ENCODE measurements at places on chromosomes 13 and 19. TPM values are rescaled to one million over a fixed set of nuclear protein-coding genes. Genes with fewer than 3 reads are reported as not detected.

- no peaks in the 10 kb centered on the region for H3K27me3 ChIP-seq
- no peak for DNase-seq
- peaks cover 13% of the 10 kb centered on the region for H3K36me3 ChIP-seq
- no peak overlapping the region for H3K4me3 ChIP-seq
- no peaks in the 10 kb centered on the region for H3K4me1 ChIP-seq
- H3K27ac ChIP-seq, result no peak overlapping the region
These were observed 1433.0 kb downstream of the UQCRFS1 start for GRCh38 chr19:27779954-27780353.

- H3K27ac ChIP-seq, result peak overlapping the region; percentile 49
- no peak for DNase-seq
- no peaks in the 10 kb centered on the region for H3K27me3 ChIP-seq
These were observed 117.8 kb downstream of the RAB20 start for GRCh38 chr13:110443622-110444225.

- H3K27ac ChIP-seq, result no peak overlapping the region
- no peaks in the 10 kb centered on the region for H3K4me1 ChIP-seq
- H3K27me3 ChIP-seq, result no peaks in the 10 kb centered on the region
- no peaks in the 10 kb centered on the region for H3K36me3 ChIP-seq
- no peak for DNase-seq
These were observed 24.8 kb upstream of the PLA2G4C start for GRCh38 chr19:48135411-48135810.

GRCh38 chr13:70162141-70162540, 53.9 kb upstream of the KLHL1 start:
- no peak overlapping the region for H3K4me3 ChIP-seq
- no peak for DNase-seq
- no peaks in the 10 kb centered on the region for H3K36me3 ChIP-seq
- H3K27me3 ChIP-seq, result no peaks in the 10 kb centered on the region

DNA sequence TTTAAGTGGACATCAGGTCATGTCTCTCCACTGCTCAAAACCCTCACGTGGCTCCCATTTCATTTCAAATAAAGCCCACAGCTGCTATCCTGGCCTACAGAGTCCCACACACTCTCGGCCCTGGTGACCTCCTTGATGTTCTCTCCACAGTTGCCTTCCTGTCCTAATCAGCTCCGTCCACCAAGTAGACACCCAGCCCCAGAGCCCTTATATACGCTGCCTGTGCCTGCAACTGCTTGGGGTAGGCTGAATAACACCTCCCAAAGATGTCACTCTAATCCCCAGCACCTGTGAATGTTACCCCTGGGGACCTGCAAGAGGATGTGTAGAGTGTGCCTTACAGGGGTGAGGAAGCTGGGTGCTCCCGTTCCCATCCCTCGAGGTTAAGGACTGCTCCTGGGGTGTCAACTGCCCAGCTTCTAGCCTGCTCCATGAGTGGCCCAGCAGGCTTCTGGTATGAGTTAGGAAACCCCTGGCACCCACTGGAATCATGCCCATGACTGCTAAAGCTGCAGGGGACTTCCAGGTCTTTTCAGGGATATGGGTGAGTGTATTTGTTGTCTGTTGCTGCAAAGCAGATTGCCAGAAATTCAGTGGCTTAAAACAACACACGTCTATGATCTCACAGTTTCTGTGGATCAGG, 6.0 kb downstream of the FAM187B start:
- H3K27me3 ChIP-seq, result no peaks in the 10 kb centered on the region
- no peaks in the 10 kb centered on the region for H3K36me3 ChIP-seq

DNA sequence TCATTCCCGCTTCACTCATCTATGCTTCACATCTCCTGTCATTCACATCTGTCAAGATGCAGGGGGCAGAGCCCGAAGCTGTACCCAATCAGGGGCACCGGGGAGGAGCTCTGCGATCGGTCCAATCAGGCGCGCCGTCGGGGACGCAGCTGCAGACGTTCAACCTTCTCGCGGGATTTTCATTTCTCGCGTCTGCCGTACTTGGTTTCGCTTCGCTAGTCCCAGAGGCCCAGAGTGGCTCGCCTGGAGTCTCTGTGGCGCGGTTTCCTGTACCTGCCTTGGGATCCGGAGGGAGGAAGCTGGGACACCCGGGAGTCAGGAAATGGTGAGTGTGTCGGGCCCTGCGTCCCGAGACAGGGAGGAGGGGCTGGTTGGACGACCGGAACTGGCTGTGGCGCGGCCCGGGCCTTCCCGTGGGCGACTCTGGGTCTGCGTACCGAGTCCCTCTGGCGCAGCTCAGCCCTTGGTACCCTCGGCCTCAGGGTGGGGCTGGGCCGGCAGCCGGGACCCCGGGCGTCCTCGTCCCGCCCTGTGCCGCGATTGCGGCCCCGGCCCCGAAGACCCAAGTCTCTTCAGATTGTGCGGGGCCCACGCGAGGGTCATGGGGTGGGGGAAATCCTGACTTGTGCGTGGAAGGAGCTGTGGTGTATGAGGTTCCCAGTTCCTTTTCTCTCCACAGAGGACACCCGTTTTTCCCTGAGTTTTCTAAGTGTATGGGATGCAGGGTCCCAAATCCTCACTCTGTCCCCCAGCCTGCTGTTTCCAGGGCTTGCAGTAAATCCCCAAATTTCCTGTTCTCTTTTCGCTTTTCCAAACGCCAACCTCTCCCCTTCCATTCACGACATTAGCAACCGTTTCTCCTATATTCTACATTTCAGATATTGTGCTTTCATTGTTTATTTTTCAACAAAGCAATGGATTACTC, at the start of gene ZNF136:
Gene ZNF136 (plus strand): TSS at position 215 of the 925 bp plus-strand sequence. CDS start 108 bp downstream, at position 323.
- no peaks in the 10 kb centered on the region for H3K27me3 ChIP-seq
- peak within 1 kb of the TSS; percentile 96 for H3K27ac ChIP-seq
- H3K4me3 ChIP-seq, result peak within 1 kb of the TSS; percentile 97

GRCh38 chr13:83667606-83668005, 214.7 kb downstream of the SLITRK1 start:
- no peaks in the 10 kb centered on the region for H3K27me3 ChIP-seq
- no peaks in the 10 kb centered on the region for H3K4me1 ChIP-seq
- H3K4me3 ChIP-seq, result no peak overlapping the region
- H3K36me3 ChIP-seq, result no peaks in the 10 kb centered on the region
- no peak for DNase-seq

GRCh38 chr13:93227878-93228642, 1.5 kb downstream of the GPC6 start:
- no peaks in the 10 kb centered on the region for H3K36me3 ChIP-seq
- peak; percentile 74 for DNase-seq
- H3K27me3 ChIP-seq, result no peaks in the 10 kb centered on the region
- peak overlapping the region; percentile 61 for H3K27ac ChIP-seq

DNA sequence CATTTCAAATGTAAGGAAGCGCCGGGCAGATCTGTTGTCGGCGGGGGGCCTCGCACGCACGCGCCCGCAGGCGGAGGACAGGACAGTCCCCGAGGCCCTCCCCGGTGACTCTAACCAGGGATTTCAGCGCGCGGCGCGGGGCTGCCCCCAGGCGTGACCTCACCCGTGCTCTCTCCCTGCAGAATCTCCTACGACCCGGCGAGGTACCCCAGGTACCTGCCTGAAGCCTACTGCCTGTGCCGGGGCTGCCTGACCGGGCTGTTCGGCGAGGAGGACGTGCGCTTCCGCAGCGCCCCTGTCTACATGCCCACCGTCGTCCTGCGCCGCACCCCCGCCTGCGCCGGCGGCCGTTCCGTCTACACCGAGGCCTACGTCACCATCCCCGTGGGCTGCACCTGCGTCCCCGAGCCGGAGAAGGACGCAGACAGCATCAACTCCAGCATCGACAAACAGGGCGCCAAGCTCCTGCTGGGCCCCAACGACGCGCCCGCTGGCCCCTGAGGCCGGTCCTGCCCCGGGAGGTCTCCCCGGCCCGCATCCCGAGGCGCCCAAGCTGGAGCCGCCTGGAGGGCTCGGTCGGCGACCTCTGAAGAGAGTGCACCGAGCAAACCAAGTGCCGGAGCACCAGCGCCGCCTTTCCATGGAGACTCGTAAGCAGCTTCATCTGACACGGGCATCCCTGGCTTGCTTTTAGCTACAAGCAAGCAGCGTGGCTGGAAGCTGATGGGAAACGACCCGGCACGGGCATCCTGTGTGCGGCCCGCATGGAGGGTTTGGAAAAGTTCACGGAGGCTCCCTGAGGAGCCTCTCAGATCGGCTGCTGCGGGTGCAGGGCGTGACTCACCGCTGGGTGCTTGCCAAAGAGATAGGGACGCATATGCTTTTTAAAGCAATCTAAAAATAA, 18.2 kb downstream of the IL17D start:
- H3K4me3 ChIP-seq, result peak overlapping the region; percentile 43
- no peaks in the 10 kb centered on the region for H3K4me1 ChIP-seq
- H3K36me3 ChIP-seq, result no peaks in the 10 kb centered on the region

- H3K4me3 ChIP-seq, result no peak overlapping the region
- no peaks in the 10 kb centered on the region for H3K36me3 ChIP-seq
- no peaks in the 10 kb centered on the region for H3K4me1 ChIP-seq
- DNase-seq, result no peak
- no peaks in the 10 kb centered on the region for H3K27me3 ChIP-seq
These were observed 870.2 kb downstream of the EFNB2 start for GRCh38 chr13:105665284-105665683.

GRCh38 chr13:27038323-27038722, 133.3 kb downstream of the USP12 start:
- no peaks in the 10 kb centered on the region for H3K27me3 ChIP-seq
- no peaks in the 10 kb centered on the region for H3K36me3 ChIP-seq
- no peak overlapping the region for H3K4me3 ChIP-seq
- no peak overlapping the region for H3K27ac ChIP-seq
- no peaks in the 10 kb centered on the region for H3K4me1 ChIP-seq

DNA sequence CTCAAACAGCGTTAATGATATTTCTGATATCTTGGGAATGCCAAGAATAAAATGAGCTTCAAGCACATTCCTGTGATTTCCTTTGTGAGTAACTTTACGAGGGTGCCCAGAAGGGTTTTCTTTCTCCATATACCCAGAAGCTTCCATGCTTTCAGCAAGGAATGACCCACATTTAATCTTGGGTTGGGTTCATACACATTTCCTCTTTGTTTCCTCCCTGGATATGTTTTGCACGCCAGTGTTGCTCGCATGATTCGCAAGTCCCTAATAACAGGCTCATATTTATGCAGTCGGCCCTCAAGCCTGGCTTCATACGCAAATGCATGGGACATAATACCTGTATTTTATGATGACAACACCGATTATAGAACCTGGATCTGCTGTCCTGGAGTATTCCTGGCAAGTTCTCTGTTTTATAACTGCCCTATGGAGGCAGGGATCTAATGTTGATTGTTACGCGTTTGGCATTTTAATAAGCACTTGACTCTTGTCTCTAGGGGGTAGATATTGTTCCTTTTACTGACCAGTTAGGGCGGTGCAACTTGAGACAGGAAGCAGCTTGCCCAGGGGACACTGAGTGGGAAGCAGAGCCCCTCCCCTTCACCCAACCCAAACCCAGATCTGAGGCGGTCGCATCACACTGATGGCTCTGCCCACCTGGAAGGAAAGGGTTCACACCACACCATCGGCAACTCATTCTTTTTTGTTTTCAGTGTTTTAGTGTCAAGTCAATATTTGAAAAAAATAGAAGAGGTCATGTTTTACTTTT, 220.4 kb upstream of the SOX1 start:
- no peaks in the 10 kb centered on the region for H3K36me3 ChIP-seq
- no peak for DNase-seq
- no peaks in the 10 kb centered on the region for H3K27me3 ChIP-seq
- no peak overlapping the region for H3K27ac ChIP-seq
- no peaks in the 10 kb centered on the region for H3K4me1 ChIP-seq
- no peak overlapping the region for H3K4me3 ChIP-seq

- peak overlapping the region; percentile 52 for H3K4me3 ChIP-seq
- H3K4me1 ChIP-seq, result no peaks in the 10 kb centered on the region
- no peaks in the 10 kb centered on the region for H3K36me3 ChIP-seq
- no peak for DNase-seq
These were observed 2.6 kb upstream of the KLK15 start for GRCh38 chr19:50835785-50836542.

- H3K4me3 ChIP-seq, result no peak overlapping the region
- DNase-seq, result no peak
- H3K27ac ChIP-seq, result no peak overlapping the region
- H3K4me1 ChIP-seq, result no peaks in the 10 kb centered on the region
- no peaks in the 10 kb centered on the region for H3K27me3 ChIP-seq
These were observed 698.8 kb downstream of the UQCRFS1 start for GRCh38 chr19:28514166-28514565.

- no peaks in the 10 kb centered on the region for H3K27me3 ChIP-seq
- no peaks in the 10 kb centered on the region for H3K36me3 ChIP-seq
- no peak for DNase-seq
- no peak overlapping the region for H3K4me3 ChIP-seq
- H3K4me1 ChIP-seq, result no peaks in the 10 kb centered on the region
These were observed 72.8 kb downstream of the GNG7 start for GRCh38 chr19:2629491-2630351.

DNA sequence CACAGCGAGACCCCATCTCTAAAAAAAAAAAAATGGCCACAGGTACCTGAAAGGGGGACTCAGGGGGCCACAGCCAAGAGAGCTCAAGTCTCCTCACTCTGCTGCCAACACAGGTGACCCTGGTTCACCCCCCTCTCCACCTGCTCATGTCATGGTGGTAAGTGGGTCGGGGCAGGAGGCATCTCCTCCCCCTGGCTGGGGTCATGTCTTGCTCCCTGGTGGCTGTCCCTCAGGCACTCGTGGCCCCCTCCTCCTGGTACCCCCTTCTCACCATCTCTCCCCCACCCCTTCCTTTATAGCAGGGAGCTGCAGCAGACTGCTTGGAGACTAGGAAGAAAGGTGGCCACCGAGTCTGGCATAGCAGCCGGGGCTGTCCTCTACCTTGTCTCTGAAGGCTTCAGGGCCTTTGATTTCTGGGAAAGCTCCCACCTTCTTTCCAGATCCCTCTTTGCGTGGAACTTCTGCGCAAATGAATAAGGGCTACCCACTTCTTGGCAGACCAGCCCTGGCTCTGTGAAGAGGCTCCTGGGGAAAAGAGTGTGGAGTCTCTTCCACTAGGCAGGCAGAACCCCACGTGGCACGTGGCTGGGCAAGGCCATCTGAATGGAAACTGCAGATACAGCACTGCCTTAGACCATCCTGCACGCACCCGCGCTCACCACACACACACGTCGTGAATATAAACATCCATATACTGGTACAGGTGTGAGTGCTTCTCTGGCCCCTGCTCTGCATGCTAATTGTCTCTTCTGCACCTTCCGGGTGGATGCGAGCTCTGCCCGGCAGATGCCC, 20.1 kb upstream of the MIER2 start:
- no peaks in the 10 kb centered on the region for H3K4me1 ChIP-seq
- H3K36me3 ChIP-seq, result no peaks in the 10 kb centered on the region
- H3K4me3 ChIP-seq, result no peak overlapping the region
- no peaks in the 10 kb centered on the region for H3K27me3 ChIP-seq

Gene C13orf42
- not detected for total RNA-seq

Gene MYO1F
- total RNA-seq, result 10.8 TPM

Gene KIR3DL1
- total RNA-seq, result not detected

Gene CAPS
- 7.3 TPM for total RNA-seq

Gene BLVRB
- total RNA-seq, result 123 TPM

Gene MIDN
- 42.2 TPM for total RNA-seq

Gene FEM1A
- total RNA-seq, result 51.3 TPM

Gene HRC
- 1,164 TPM for total RNA-seq

Gene GZMM
- 0.79 TPM for total RNA-seq

Gene FFAR1
- total RNA-seq, result not detected

Gene PET100
- 12.0 TPM for total RNA-seq

Gene ZNF493
- 8.3 TPM for total RNA-seq

Data from right atrium auricular region (tissue), 2 donors.